ENCODE measurements at places on chromosomes 3 and 15.

DNA sequence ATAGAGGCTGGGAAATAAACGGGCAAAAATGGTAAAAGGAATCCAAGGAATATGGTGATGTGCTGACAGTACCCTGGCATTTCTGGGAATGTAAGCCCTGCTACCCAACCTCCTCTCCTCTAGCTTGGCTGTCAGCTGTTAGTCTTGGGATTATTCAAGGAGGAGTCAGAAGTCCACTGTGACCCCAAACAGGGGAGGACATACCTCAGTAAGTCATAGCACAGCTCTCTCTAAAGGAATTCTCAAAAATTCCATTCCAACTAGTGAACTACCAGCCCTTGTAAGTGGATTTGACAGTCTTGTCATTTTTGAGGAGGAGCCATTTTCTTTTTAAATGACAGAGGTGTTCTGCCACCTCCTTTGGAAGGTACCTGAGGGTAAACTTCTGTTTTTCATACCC, 207.5 kb downstream of the PDCD6IP start:
- no peak for DNase-seq

- no peak for DNase-seq
Measured at GRCh38 chr3:197713477-197713822, 23.3 kb downstream of the RUBCN start.

GRCh38 chr15:32677238-32677750, 35.8 kb downstream of the SCG5 start:
- DNase-seq, result peak; percentile 71

DNA sequence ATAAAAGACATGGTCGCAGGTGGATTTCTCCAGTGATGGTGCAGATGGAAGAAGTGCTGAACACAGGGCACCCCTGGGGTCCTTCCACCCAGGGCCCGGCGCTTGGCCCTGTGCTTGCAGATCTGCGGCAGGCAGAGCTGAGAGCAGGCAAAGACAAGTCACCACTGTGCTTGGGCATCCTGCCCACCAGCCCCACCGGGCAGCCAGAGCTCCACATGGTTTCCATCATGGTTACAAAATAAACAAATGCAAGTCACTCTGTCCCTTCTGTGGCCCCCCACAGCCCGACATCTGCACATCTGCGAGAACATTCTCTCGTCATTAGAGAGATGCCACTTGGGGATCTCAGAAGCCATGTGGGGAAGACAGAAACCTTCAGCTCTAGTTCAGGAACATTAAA, 37.6 kb upstream of the SFMBT1 start:
- no peak for DNase-seq

DNA sequence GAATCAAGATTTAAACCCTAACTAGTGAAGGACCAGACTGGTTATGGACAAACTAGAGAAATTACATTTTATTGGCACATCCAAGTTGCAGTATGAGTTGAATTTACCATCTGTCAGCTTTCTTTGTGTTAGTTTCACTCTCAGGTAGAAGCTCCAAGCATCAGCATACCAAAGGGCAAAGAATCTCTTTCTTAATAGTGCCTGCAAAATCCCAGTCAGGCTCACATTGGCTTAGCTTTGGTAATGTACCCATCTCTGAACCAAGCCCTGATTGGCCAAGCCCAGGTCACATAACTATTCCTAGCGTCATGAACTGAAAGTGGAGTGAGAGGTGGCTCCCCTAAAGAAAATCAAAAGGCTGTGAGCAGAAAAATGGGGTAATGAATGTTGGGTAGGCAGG, 66.9 kb downstream of the CCNL1 start:
- DNase-seq, result no peak

DNA sequence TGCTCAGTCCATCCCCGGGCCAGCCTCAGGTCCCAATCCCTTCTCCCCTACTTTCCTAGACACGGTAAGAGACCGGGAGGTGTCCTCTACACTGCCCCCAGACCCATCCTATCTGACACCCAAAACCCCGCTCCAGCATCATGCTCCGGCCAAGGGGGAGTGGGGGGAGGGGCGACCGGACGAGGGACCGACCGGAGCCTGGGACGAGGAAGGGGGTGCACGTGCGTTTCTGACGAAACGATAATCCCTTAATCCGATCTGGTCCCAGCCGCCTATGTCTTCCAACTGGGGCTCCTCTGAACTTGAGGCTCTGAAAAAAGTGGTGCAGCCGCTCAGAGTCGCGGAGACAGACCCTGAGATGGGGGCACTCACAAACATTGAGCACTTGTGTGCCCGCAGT, 494 bp downstream of the CPLX3 start:
- DNase-seq, result no peak

DNA sequence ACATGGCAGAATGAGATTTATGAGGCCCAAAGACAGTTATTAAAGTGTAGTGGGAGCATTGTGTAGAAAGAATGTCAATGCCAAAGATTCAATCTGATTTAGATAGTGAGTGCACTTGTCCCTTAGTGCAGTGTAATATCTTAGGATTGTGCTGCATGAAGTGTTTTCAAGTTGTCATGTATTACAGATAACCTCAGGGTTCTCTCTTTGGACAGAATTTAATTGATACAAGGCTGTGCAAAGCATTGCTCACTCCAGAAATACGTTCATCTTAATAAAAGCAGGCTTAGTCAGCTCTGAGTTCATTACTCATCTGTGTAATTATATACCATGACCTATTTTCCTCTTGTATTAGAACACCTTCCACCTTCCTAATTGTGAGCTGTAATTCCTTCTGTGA, 16.0 kb upstream of the GPR171 start:
- no peak for DNase-seq
